ENCODE measurements at places on chromosomes 2 and 18.

DNA sequence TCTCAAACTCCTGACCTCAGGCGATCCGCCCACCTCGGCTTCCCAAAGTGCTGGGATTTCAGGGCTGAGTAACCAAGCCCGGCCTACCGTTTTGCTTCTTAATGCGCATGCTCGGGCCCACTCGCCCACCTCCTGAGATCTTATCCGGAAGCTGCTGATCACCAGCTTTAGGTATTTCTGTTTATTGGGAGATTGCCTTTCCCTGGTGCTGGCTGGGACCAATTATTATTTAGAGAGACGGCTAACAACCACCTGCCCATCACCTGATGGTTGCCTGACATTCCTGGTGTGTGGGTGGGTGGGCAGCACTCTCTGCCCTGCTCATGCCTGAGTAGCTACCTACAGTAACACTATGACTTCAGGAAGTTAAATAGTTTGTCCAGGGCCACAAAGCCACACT is 56.3 kb upstream of the ZNF532 start:
- no peak for DNase-seq

GRCh38 chr2:3348767-3349166 is 28.9 kb downstream of the EIPR1 start:
- no peak for DNase-seq

- DNase-seq = no peak
Measured at GRCh38 chr2:157497638-157498314, 53.9 kb upstream of the CYTIP start.

- DNase-seq = no peak
Measured at GRCh38 chr2:204652063-204652462, 106.8 kb downstream of the PARD3B start.

DNA sequence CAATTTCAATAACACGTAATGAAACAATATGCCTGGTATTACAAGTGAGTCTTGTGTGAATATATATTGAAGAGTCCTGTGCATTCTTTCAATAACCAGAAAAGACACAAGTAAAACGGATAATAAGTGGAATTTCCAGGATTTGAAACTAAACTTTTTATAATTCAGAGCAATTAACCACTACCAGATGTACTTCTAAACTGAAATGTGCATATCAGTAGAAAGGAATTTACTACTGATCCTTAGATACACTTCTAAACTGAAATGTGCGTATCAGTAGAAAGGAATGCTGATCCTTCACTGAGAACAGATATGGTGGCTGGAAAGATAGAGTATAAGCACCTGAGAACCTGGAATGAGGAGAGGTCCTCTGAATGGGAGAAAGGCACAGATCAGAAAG is 470.9 kb upstream of the SPHKAP start:
- DNase-seq = no peak

DNA sequence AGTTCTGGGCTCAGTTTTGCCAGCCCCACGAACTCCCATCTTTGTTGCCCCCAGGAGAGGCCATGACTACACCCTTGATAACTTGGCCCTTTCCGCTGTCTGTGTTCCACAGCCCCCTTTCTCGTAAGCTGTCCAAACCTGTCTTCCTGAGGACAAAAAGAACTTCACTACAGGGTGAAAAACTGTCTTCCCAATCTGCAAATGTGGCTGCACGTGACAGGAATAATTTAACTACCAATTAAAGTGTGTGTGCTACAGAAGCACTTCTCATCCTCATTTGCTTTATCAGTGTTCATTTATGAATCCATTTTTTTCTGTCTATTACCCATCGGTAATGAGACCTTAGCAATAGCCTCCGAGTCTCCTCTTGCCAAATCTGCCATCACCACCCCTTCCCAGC is 9.1 kb upstream of the ALPK2 start:
- DNase-seq = no peak

DNA sequence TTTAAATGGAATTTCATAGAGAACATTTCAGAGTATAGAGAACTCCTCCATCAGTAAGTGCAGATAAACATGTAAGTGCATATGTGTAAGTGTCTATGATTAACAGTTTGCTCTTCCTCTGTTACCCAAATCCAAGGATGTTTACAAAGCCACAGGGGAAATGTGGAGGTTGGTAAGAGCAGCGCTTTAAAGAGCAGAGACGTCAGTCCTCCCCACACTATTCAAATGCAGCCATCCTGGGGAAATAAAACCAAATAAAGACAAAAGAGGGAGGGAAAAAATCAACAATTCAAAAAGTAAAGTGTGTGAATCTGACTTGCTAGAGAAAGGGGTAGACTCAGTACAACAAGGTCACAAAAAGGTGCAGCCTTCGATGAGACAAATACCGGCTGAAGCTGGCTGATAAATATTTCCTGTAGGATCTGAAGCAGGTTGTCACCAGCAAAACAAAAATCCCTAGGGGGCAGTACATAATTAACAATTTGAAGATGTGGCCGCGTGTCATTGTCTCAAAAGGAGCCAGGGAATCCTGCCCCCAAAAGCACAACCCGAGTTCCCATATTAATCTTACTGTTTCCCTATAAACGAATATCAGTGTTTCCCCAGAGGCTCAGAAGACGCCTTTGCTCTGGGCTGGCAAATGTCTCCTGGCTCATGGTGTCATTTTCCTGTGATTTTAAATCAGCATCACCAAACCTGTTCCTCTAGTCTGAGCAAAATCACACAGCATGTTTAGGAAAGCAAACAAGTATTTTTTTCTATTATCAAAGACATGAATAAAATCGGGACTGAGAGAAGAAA is 216.5 kb downstream of the CDCA7 start:
- no peak for DNase-seq

DNA sequence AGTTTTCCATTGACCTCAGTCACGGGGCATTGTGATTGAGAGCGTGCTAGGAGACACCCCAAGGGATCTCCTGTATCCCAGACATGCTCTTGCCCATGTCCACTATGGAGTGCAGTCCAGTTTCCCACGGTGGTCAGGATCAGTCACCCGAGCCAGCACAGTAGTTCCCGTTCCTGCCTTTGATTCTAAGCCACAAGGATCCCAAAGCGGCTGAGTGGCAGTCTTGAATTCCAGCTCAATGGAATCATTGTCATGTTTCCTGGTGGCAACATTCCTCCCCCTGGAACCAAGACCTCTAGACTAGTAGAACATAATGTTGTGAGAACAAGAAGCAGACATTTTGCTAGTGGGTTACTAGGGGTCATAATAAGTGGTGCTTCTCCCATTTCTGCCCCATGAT is 154.3 kb downstream of the SEPTIN10 start:
- DNase-seq = no peak

DNA sequence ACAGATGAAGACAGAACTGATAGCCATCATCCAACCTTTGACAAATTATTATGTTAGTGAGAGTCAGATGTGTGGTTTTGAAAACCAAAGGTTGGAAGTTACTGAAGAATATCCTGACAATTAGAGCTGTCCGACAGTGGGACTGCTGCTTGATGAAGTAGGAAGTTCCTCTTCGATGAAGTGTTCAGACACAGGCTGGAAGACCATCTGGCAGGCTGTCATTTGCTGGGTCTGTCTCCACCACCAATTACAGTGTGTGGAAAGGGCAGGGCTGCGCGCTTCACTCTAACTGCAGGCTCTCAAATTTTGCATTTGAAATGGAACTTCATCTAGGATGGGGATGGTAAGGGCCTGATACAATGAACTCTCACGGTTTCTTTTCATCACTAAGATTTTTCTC is 313.8 kb downstream of the PIK3C3 start:
- no peak for DNase-seq

GRCh38 chr2:230575642-230576324 is 136.9 kb upstream of the CAB39 start:
- DNase-seq = peak; percentile 13

DNA sequence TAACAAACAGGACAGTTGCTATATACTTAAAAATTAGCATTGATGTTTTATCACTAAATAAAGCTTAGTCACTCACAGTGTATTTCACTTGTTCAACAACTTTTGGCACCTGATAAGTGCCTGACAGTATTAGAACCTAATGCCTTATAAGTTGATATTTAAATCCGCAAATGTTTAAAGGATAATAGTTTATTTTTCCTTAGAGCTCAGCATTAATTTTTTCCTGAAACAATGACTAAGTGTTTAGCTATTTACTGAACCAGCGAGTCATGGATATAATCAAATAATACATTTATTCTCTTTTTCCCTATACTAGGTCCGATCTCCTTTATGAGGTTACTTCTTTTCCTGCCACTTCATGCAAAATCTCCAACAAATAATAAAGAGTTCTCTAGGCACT is 146.0 kb upstream of the PGAP1 start:
- DNase-seq = no peak

DNA sequence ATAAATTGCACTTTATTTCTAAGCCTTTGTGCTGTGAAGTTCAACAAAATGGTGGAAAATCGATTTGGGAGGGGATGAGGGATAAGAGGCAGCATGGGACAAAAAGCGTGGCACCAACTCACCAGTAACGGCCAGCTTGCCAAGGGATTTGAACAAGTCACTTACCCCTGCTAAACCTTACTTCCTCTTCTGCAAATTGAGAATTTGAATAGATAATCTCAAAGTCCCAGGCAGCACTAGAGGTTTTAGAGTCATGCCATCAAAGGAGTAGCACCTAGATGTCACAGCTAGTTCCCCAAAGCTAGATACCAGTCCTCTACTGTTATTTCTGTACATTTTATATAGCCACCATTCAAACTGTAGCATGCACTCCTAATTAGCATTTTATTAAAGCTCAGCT is 83.7 kb upstream of the VRK2 start:
- DNase-seq = no peak

GRCh38 chr2:240452462-240453256 is 17.2 kb downstream of the GPC1 start:
- DNase-seq = no peak

DNA sequence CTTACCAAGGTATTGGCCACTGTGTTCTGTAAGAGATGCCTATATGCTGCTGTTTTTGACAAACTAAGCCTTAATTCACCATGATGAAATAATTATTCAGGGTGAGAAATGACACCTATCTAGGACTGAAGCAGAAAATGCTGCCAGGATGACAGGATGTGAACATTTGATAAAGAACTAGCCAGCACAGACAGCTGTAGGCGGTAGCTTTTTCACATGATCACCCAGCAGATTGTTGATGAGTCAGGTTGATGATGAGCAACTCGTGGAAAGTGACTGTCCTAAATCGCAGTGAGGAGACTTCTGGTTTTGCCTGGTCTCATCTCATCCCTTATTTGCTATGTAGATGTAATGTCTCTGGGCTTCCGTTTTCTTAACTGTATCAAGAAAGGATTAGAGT is 144.1 kb downstream of the PRPF40A start:
- DNase-seq = peak; percentile 37

DNA sequence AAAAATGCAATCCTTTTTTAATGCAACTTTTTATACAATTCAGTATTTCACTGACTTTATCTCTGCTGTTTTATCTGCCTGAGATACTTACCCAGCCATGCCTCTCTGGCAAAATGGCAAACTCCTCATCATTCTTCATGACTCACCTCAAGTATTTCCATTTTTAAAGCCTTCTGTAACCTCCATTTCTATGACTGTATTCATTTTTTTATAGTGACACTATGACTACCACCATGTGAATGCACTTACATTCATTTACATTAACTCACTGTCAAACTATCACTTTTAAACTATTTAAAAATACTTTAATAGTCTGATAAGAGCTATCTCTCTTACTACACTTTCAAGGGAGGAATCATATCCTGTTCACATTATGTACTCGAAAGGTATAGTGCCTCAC is 99.4 kb upstream of the SCN7A start:
- DNase-seq = no peak

- no peak for DNase-seq
Measured at GRCh38 chr18:49531678-49532153, 30.1 kb upstream of the LIPG start.

DNA sequence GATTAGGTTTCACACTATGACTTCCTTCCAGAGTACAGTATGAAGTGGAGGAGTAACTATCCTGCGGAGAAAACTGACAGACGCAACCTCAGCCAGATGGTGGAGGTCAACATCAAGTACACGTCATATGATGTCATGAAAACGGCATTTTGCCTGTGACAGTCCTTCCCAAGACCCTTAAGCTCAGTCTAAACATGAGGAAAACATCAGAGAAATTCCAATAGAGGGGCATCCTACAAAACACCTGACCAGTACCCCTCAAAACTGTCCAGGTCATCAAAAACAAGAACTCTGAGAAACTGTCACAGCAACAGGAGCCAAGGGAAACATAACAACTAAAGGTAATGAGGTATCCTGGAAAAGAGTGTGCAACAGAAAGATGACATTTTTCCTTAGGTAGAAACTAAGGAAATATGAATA is 1.7 kb downstream of the RNU4ATAC start:
- DNase-seq = no peak

- DNase-seq = no peak
Measured at GRCh38 chr2:220417503-220417902, 790.1 kb downstream of the SLC4A3 start.

DNA sequence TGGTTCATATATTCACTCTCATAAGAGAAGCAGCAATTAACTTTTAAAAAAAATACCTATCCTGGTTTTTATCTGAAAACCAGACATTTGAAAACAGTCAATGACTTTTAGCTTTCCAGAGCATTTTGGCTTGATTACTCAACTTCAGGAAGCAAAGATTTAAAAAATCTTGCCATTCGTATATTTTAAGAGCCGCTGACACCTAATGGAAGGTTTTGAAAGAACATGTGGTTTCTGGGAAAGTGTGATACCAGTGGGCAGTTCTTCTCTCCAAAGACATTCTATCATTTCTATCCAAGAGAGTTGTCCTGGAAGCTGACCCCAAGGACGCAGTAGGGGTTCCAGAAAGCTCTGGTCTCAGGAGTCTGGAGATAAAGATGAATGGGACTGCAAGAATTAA is 234.7 kb downstream of the TTC32 start:
- no peak for DNase-seq

- no peak for DNase-seq
Measured at GRCh38 chr2:133633881-133634409, 65.7 kb upstream of the NCKAP5 start.

DNA sequence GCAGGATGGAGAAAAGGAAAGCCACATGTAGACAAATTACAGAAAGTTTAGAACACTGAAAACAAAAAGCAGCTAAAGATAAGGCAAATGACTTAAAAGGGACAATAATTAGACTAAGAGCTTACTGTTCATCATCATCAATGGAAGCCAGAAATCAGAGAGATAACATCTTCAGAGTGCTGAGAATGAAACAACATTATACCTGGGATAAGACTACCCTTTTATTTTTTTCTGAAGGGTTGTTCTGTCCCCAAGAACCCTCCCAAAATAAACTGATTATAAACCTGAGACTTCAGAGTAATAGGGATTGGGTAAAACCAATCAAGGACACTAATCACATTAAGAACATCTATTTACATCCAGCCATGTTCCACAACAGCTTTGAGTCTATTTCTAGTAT is 6.9 kb upstream of the NEDD4L start:
- no peak for DNase-seq

GRCh38 chr18:13018374-13018773 is 27.2 kb downstream of the CEP192 start:
- DNase-seq = no peak

GRCh38 chr18:39655341-39655740 is 2089.7 kb upstream of the CELF4 start:
- DNase-seq = no peak

- DNase-seq = no peak
Measured at GRCh38 chr18:79971211-79971952, 6.9 kb downstream of the HSBP1L1 start.

- DNase-seq = no peak
Measured at GRCh38 chr2:173989160-173989883, 24.1 kb upstream of the SP3 start.

- peak; percentile 69 for DNase-seq
Measured at GRCh38 chr2:10302479-10303180, at the start of gene HPCAL1. Gene HPCAL1 (plus strand): TSS chr2:10302904. CDS start chr2:10419758, 116,854 bp downstream.
